Globus pallidus (tissue), 1 donor: ENCODE measurements at places on chromosomes 2 and 18.

DNA sequence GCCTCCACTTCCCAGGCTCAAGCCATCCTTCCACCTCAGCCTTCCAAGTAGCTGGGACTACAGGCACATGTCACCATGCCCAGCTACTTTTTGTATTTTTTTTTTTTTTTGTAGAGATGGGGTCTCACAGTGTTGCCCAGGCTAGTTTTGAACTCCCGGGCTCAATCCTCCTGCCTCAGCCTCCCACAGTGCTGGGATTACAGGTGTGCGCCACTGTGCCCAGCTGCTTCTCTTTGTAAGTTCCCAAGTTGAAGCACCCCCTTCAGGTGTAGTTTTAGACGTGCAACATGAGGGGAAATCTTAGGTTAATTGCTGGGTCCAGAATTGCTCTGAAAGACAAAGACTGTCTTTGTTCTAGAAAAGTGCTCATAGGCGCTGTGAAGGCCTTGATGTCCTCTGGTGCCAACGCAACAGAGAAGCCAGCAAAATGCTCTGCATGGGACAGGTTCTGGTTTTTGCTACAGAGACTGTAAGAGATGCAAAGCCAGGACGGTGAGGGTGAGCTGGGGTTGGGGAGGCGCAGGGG, 46.6 kb downstream of the RRM2 start:
- no peak for DNase-seq

- no peak for DNase-seq
These were observed 131.4 kb upstream of the HAAO start for GRCh38 chr2:42923580-42924417.

DNA sequence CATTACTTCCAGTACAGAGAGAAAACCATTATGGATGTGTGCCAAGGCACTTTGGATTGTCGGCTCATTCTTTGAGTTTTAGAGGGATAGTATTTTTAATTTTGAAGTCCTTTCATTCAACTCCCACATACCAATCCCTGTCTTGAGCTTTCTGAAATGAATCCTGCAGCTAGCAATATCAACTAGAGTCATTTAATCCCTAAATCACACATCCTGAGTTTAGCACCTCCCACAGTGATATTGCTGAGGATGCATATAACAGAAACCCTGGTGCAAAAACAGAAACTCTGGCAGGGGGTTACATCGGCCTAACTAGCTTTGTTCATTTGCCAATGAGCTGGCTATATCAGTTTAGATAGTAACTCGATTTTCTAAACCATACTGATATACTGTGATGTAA, 427.3 kb downstream of the LRP1B start:
- no peak for DNase-seq

GRCh38 chr2:24024018-24024417, 14.1 kb downstream of the MFSD2B start:
- DNase-seq, result no peak

DNA sequence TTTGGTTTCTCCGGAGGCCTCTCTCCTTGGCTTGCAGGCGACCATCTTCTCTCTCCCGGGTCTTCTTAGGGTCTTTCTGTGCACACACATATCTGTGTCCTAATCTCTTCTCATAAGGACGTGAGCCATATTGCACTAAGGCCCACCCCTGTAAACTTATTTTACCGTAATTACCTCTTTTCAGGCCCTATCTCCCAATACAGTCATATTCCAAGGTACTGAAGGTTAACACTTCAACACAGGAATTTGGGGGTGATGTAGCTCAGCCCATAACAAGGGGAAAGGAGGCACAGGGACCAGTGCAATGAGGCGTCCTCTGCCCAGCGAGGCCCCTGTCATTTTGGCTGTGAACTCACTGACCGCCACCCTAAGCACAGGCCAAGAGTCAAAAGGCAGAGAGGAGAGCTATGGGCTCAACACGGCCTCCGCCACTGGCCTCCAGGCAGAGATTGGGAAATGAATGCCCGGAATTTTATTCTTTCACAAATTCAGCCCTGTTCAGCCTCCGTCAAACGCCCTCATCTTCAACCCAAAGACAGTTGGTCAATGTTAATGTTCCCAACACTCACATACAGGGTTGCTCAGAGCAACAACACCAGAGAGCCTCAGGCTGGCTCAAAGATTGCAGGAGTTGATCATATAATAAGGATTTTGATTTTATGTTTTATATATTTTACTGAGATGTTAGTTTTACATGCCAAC, 15.9 kb upstream of the NMUR1 start:
- no peak for DNase-seq

- DNase-seq, result no peak
These were observed 18.2 kb downstream of the CYBRD1 start for GRCh38 chr2:171540437-171540836.

GRCh38 chr2:239188536-239188935, 212.3 kb downstream of the HDAC4 start:
- no peak for DNase-seq

- no peak for DNase-seq
These were observed 94.6 kb downstream of the MC4R start for GRCh38 chr18:60277855-60278480.

DNA sequence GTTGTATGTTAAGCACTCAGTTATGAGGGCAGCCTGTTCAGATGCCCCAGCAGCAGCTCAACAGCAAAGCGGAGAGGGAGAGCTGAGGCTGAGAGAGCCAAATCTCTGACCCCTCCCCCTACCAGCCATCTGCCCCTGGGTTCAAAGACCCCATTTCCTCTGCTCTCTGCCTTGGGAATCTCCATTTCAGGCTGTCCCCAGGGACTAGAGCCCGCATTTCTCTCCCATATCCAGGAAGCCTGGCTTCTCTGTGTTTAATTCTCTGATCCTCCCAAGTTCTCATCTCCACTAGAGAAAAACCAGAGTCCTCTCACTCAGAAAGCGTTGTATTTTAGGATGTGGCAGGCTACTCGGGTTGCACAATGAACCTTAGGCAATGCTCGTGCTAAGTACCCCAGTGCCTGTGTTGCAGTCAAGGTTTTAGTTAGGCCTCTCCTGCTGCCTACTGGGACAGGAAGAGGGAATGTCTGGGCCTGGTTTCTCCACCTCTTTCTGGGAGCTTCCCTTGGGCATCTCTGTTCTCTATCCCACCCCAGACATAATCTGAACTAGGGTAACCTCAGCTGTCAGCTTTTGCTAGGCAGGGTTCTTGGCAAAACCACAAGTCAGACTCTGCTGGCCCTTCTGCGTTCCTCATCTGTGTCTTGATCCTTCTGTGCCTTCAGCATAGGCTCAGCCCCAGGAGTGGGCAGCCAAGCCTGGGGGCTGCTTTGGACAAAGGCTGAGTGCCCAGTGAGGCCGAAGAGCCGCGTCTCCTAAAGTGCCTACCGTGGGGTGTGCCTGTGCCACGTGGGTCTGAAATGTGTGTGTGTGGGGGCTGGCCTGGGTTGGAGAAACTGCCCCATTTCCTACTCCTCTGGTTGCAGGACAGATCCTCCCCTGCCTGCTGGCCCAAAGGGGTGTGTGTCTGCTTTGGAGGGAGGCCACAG, 96.8 kb downstream of the STPG4 start:
- DNase-seq, result no peak

GRCh38 chr2:105868060-105868459, 123.3 kb downstream of the NCK2 start:
- DNase-seq, result no peak

GRCh38 chr2:201699416-201699815, 972 bp upstream of the MPP4 start:
- no peak for DNase-seq

GRCh38 chr18:12236141-12236540, 18.0 kb upstream of the CIDEA start:
- no peak for DNase-seq

GRCh38 chr2:124264551-124265091, 239.5 kb downstream of the CNTNAP5 start:
- no peak for DNase-seq

- DNase-seq, result no peak
These were observed 77.0 kb downstream of the PDCL3 start for GRCh38 chr2:100639588-100640390.

- no peak for DNase-seq
These were observed 4.0 kb upstream of the BCL11A start for GRCh38 chr2:60557486-60557864.

DNA sequence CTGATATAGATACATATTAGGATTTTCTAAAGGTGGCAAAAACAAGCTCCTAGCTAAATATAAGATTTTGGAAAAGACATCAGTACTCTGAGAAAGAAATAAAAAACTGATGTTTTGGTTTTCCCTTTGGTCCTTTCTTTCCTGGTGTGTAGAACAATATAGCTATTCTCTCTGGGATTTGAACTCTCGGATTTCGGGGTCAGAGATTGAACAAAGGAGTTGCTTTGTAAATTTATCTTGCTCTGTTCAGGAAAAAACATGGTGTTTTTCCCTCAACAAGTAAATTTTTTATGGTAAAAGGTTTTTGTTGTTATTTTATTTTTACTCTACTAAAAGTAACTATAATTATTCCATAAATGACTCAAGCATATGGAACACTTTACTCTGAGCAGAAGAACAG, 889.3 kb downstream of the ERBB4 start:
- DNase-seq, result no peak

DNA sequence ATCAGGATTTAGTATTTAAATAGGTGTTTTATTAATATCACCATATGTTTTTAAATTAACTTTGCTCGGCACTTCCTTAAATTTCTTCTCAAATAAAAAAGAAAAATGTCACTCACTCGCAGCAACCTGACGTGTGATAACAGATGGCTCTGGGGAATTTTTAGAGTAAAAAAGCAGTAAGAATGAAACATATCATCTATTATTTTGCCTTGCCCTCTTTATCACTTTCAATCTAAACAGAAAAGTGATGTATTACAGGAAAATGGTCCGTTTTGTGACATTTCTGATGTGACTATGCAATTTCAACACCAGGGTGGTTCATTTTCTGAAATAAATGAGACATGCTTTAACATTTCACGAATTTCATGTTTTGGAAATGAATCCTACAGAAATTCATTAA, 1368.0 kb upstream of the LRRTM1 start:
- DNase-seq, result no peak

DNA sequence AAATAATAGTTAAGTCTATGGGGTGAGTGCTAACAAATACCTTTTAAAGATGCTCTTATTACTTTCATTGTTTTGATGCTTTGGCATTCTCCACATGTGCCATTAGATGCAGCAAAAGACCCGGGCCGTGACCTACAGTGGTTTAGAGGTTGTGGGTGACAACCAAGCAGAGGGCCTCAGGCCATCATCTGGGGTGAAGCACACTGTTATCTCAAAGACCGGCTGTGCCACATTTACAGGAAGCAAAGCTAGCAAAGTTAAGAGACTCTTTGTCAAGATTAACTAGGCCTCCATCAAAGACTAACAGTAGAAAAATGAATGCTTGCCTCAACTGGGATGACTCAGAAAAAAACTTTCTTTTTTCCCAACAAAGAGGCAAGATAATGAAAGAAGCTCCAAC, 695.3 kb downstream of the SATB2 start:
- DNase-seq, result no peak

- DNase-seq, result no peak
These were observed 21.8 kb upstream of the NT5C1B start for GRCh38 chr2:18611184-18611583.

DNA sequence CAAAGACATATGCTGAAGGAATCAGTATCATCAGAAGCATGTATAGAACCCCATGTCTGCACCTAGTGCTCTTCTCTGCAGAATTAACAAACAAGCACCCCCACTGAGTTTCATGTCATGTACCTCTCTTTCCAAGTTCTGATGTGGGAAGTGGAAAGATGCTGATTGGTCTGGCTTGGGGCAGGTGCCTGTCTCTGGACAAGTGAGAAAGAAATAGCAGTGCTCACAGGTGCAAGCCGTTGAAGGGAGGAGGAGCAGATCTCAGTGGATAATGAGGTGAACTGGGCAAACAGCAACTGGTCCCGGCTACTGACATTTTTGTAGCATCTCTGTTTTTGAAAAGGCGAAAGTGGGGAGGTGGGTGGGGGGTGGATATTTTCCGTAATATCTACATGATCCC, 17.5 kb upstream of the ACVR1 start:
- no peak for DNase-seq

DNA sequence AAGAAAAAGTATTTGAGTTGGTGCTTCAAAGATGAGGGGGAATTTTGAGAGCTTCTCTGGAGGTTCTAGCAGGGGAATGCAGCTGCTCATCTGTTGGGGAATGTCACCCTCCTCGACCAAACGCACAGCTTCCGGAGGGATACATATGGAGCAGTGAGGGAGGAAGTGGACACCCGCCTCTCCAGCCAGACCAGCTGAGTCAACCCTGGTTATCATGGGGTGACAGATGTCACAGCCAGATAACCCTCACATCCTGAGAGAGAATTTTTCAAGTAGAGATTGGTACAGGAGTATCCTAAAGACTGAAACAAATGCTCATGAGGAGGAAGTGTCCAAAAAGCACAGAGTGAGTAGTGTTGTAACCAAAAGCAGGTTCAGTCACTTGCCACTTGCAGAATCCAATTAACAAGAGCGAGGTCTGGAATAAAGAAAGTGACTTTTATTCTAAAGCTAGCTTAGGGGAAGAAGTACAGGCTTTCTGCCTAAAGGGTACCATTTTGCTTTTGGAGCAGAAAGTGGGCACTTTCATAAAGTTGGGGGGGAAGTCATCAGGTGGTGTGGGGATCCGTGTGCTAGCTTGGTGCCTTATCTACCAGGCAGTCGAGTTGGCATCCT, 395.2 kb downstream of the RAD51AP2 start:
- no peak for DNase-seq

GRCh38 chr2:156427074-156427473, 9.1 kb upstream of the GPD2 start:
- no peak for DNase-seq

GRCh38 chr2:26840937-26841610, 6.9 kb upstream of the DPYSL5 start:
- DNase-seq, result no peak
